ENCODE measurements at places on chromosomes 4 and X.

DNA sequence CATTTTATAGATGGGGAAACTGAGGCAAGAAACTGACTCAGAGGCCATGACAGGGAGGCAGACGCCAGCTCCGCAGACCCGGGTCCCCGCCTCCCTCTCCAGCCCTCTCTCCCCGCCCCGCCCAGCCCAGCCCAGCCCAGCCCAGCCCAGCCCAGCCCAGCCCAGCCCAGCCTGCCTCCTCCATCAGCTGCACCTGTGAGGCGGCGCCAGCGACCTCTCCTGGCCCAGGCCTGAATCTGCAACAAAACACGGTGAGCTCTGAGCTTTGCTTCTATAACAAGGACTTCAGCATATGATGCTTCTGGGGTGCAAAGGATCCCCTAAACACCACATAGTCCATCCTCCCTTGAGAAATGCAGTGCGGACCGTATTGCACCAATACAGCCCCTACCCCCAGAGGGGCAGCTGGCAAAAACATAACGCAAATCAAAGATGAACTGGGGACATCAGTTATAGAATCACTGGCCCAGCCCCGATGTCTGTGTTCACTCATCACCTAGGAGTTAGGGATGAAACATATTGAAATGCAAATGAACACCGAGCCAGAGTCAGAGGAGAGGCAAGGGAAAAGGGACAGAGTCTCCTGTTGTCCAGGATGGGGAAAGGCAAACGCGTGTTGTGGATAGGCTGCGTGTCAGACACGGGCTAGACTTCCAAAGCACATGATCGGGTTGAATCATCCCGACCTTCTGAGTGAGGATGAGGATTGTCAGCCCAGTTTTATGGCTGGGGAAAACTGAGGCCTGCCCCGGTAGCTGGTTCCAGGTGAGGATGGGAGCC, 216.1 kb upstream of the PSAPL1 start:
- DNase-seq: peak; percentile 30

- no peak for DNase-seq
Observed at GRCh38 chrX:20857746-20858145, 516.5 kb upstream of the CNKSR2 start.

DNA sequence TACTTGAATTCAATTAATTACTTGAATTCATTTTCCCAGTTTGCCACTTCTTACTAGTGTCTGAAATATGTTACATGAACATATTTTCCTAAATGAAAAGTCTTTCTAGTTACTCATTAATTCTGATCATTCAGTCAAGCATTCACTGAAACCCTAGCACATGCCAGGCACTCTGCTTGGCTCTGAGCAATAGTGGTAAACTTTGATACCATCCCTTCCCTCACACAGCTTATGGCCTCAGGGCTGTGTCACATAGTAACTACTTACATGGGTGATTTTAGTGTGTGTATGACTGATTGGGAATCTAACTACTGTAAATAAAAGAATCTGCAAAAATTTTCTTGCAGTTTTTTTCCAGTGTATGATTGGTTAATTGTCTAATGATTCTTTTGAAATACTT, 32.7 kb downstream of the METAP1 start:
- no peak for DNase-seq

- DNase-seq: no peak
Observed at GRCh38 chr4:21763855-21764254, 184.7 kb downstream of the KCNIP4 start.

DNA sequence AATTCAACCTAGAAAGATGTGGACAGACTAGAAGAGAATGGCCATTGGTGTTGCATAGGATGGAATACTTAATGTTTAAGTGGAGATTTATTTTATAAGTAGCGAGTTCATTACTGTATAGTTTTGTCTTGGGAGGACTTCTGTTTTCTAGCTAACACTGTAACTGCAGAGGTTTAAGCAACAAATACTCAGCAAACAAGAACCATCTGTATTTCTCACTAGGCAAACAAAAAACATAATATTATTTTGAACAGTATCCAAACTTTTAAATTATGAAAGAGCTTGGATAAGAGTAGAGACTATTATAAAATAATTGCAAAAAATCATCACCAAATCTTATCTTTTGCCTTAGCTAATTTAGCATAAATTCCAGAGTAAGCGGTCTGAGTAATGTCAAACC, 121.1 kb downstream of the GLRA3 start:
- DNase-seq: no peak

- DNase-seq: peak; percentile 23
Observed at GRCh38 chr4:100063355-100063754, 113.3 kb upstream of the H2AZ1 start.

DNA sequence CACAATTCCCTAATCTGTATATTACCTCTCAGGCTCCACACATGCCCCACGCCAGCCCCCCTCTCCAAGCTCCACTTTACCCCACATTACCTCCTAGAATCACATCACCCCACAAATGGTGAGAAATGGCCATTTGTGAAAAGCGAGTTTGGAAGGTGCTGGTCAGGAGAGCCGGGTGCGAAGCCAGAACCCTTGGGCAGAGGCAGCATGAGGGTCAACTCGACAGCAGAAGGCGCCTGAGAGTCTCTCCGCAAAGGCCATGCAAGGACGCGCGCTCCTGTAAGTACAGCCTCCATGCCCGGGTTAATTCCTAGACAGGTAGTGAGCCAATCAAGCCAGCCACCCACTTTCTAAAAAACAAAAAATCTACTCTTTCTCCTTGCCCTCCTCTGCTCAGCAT, 42.4 kb downstream of the RHOXF2 start:
- no peak for DNase-seq

DNA sequence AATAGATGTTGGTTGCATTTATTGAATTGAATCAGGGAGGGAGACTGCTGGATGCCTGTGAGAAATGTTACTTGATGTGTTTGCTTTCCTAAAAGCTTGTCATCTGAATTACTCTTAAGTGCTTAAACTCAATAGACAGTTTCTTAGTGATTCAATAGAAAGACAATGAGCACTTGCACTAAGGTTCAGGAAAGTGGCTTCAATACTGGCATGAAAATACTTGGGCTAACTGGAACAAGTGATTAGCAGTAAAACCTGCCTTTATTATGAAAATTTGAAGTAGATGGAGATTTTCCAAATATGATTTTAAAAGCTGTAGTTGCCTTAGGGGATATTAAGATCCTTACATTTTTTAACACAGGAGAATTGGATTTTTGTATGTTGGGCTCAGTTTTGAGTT, 123.3 kb downstream of the RNF150 start:
- no peak for DNase-seq

- no peak for DNase-seq
Observed at GRCh38 chrX:78029663-78030062, 60.2 kb upstream of the PGAM4 start.
